Activated CD8-positive, alpha-beta T cell treated with anti-CD3 and anti-CD28 coated beads, Interleukin-2, amount 10 ng/mL, durations not matched to agents 7 days and 5 days (primary cell): ENCODE measurements at places on chromosomes 2 and 18.

DNA sequence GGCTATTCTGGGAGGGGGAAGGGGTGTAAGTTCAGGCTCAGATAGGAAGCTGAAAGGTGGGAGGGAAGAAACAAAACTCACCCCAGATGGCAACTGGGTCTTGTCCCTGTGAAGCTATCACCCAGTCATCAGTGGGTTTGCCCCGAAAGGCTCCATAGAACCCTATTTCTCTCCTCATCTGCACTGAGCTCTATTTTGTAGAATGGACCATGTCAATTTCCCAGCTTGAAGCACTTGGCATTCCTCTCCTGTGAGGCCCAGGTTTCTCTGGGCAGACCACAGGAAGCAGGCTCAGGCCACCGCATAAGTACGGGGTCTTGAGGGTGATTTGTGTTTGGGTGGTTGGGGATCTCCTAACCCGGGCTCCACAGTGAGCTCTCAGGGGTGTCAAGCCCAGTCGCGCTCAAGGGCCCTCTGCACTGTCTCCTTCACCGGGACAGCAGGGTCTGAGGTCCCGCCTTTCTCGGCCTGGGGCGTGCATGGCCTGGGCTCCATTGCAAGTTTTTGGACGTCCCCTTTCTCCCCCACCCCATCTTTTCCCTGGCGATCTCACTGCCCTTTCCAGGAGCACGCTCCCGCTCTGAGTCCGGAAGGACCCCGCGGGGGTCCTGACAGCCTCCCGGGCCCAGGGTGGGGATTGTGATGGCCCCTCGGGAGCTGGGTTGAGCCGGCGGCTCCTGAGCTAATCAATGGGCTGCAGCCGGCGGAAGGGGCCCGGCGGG lies 27.3 kb upstream of the NOTO start:
- DNase-seq = no peak
- peaks cover 19% of the 10 kb centered on the region for H3K4me1 ChIP-seq
- H3K4me3 ChIP-seq = peak overlapping the region; percentile 27

DNA sequence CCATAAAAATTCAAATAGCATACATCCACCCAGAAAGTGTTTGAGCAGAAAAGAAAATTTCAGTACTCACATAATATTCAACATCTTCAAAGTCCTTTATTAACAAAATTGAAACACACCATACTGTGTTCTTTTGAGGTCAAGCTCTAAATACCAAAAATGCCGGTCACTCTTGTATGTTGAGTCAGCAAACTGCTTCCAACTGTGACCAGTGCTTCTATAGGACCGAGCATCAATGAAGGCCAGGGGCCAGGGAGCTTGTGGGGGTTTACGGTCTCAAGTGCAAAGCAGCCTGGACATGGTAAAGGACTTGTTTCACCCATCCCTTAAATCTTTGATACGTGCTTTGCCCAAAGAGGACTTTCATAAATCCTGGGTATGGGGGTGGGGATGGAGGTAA lies 112.7 kb upstream of the REV1 start:
- H3K4me3 ChIP-seq = no peak overlapping the region
- no peak for DNase-seq
- H3K27ac ChIP-seq = no peak overlapping the region
- peaks cover 2% of the 10 kb centered on the region for H3K27me3 ChIP-seq

DNA sequence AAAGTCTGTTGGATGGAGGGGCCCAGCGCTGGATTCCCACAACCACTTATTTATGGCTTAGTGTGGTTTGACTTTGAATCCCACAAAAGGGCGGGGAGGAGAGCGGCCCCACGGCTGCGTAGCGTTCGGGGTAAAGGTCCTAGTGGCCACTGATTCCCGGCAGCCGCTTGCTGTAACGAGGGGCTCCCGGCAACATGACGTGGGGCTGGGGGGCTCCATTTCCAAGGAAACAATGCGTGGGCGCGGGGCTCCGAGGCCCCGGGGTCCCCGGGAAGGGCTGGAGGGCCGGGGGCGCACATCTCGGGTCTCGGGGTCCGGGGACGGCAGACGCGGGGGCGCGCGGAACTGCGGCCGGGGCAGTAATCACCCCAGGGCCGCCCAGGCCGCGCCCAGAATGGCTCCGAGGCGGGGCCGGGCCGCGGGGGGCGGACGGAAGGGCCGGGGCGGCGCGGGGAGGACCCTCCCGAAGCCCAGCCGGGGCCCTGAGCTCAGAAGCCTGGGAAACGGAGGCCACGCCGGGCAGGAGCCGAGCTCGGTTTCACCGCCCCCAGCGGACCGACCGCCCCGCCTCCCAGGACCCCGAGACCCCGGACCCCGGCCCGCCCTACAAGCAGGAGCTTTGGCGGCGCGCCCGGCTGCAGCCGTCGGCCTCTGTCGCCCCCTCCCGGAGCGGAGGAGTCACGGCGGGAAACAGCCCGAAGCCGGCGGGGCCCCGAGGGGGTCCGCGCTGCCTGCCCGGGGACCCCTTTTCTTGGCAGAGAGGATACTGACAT lies 11.9 kb upstream of the MLPH start:
- H3K4me3 ChIP-seq = peak overlapping the region; percentile 78
- peaks cover 14% of the 10 kb centered on the region for H3K4me1 ChIP-seq
- DNase-seq = peak; percentile 78

DNA sequence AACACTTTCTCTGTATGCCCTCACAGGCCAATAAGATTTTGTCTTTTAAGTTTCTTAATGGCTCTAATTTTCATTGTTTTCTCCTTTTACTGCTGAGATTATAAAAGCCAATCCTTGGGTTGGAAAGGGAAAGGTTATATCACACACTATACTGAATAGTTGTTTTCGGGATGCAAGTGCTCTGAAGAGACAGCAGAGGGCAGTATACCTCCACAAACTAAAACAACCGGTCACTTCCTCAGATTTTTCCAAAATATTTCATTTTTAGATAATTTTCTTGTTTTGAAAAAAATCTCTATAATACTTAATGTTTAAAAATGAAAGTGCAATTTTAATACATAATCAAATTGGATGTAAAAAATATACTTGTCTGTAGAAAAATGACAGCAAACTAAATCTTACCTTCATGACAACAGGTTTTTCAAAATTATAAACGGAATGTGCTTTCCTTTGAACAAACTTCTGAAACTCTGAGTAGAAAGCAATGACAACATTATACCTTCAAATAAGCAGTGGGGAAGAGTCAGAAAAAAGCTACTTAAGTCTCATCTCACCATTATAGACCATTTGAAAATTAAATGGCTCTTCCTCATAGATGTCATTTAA lies 82.7 kb downstream of the ORC4 start:
- no peak overlapping the region for H3K4me3 ChIP-seq
- no peaks in the 10 kb centered on the region for H3K27me3 ChIP-seq
- no peak for DNase-seq

- DNase-seq = no peak
- H3K27ac ChIP-seq = no peak overlapping the region
- H3K4me3 ChIP-seq = no peak overlapping the region
- H3K36me3 ChIP-seq = no peaks in the 10 kb centered on the region
- H3K27me3 ChIP-seq = no peaks in the 10 kb centered on the region
These were observed 34.4 kb upstream of the PARD3B start for GRCh38 chr2:204510709-204511420.

GRCh38 chr2:86344404-86344803 lies 7.0 kb upstream of the REEP1 start:
- H3K4me3 ChIP-seq = no peak overlapping the region
- no peaks in the 10 kb centered on the region for H3K4me1 ChIP-seq
- DNase-seq = no peak
- peaks cover 1% of the 10 kb centered on the region for H3K36me3 ChIP-seq

DNA sequence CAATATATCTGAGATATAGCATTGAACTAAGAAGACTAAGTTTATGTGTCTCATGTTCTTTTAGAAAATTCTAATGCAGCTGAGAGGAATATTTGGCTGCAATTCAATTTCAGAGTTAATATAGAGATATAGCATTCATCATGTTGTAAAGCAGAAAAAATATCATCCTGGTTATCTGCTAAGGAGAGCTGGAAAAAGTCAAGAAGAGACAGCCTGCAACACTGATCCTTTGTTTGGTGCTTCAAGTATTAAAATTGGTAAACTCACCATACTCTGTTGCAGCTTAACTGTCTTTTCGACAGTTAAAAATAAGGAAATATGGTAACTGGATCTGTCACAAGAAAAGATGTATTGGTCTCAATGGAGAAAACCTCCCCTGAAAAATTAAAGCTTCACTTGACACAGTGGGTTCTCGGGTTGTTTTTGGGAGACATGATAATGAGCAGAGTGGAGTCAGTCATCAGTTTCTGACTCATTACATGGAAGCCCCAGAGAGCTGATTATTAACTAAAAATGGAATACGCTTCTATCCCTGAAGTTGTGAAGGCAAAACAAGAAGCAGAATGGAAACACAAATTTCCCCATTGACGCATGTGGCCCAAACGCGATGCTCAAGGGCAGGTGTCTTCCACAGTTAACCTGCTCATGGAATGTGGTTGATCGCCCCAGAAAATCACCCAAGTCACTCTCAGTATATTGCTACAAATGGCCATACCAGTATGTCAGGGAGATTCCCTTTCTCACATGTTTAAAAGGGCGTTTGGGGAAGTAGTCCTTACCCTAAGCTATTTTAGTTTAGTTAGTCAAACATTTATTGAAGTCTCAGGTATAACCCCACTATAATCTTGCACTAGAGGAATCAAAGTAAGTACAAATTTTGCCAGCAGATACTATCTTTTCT lies 8.2 kb downstream of the BCL2 start:
- H3K36me3 ChIP-seq = peaks cover 88% of the 10 kb centered on the region
- peak overlapping the region; percentile 25 for H3K4me3 ChIP-seq
- H3K27me3 ChIP-seq = no peaks in the 10 kb centered on the region
- DNase-seq = no peak
- H3K27ac ChIP-seq = no peak overlapping the region

GRCh38 chr2:120344214-120344975 lies 1.5 kb upstream of the INHBB start:
- H3K4me1 ChIP-seq = peaks cover 25% of the 10 kb centered on the region
- DNase-seq = no peak
- no peak overlapping the region for H3K27ac ChIP-seq

GRCh38 chr2:128037649-128038048 lies 9.8 kb upstream of the SAP130 start:
- H3K4me1 ChIP-seq = no peaks in the 10 kb centered on the region
- H3K4me3 ChIP-seq = no peak overlapping the region
- peaks cover 14% of the 10 kb centered on the region for H3K27me3 ChIP-seq
- H3K27ac ChIP-seq = no peak overlapping the region

DNA sequence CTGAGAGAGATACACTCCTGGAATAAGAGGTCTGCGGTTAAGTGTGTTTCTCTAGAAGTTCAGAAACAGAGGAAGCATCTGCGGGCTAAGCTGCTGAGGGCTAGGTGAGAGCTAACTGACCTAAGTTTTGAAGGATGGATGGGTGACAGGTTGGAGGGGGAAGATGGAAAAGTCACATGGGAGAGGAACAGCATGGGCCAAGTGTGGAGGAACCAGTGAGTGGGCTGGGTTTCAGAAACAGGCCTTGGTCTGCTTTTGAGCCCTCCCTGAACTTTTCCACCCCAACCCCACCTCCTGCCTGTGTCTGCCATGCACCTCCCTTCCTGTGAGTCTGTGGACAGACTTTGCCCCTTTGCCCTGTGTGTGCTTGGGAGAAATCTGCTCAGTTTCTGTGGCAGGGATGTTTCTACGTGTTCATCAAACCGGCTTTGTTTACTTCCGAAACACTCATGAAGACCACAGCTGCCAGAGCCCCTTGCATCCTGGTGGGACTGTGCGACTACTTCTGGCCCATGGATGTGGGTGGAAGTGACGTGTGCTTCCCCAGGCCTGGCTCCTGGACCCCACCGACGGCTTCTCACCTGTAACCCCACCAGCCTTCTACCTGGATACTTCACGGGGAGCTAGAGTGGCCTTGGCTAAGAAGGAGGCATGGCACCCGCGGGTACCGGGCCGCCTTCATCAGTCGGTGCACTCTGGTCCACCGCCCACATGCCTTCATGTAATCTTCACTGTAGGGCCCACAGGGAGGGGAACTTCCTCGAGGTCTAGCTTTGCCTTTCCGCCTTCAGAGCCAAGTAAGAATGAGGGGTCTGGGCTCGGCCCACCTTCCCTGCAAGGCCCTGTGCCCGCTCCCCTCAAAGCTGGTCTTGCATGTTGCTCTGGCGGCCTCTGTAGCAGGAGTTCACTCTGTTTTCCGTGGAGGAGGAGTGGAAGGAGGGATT lies 1.4 kb upstream of the HPCAL1 start:
- DNase-seq = no peak
- H3K4me3 ChIP-seq = peak overlapping the region; percentile 64
- no peaks in the 10 kb centered on the region for H3K27me3 ChIP-seq
- H3K4me1 ChIP-seq = peaks cover 68% of the 10 kb centered on the region

DNA sequence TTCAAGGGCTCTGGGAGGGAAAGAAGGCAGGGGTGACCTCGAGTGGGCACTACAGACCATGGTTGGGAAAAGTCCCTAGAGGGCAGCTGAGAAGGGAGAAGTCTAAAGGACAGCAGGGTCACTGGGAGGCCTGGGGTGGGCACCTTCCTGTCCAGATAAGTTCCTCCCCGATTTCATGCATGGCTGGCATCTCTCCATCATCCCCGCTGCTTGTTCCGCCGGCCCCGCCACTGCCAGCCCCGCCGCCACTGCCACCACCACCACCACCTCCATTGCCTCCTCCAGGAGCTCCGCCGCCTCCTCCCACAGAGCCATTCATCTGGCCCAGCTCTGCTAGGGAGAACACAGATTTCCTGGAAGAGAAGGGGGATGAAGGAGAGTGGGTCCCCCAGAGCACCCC lies 53.6 kb downstream of the MTHFD2 start:
- no peak overlapping the region for H3K4me3 ChIP-seq
- H3K36me3 ChIP-seq = no peaks in the 10 kb centered on the region
- H3K27me3 ChIP-seq = no peaks in the 10 kb centered on the region
- H3K4me1 ChIP-seq = peaks cover 2% of the 10 kb centered on the region

- no peak for DNase-seq
- H3K36me3 ChIP-seq = no peaks in the 10 kb centered on the region
- H3K4me1 ChIP-seq = no peaks in the 10 kb centered on the region
These were observed 346.6 kb upstream of the PKDCC start for GRCh38 chr2:41701231-41701630.

- peaks cover 4% of the 10 kb centered on the region for H3K4me1 ChIP-seq
- no peaks in the 10 kb centered on the region for H3K27me3 ChIP-seq
- no peak overlapping the region for H3K27ac ChIP-seq
- DNase-seq = no peak
- H3K36me3 ChIP-seq = peaks cover 50% of the 10 kb centered on the region
- no peak overlapping the region for H3K4me3 ChIP-seq
These were observed 6.3 kb downstream of the TPRKB start for GRCh38 chr2:73730810-73731209.

- no peaks in the 10 kb centered on the region for H3K4me1 ChIP-seq
- no peak for DNase-seq
- peaks cover 18% of the 10 kb centered on the region for H3K27me3 ChIP-seq
- no peak overlapping the region for H3K4me3 ChIP-seq
These were observed 667 bp upstream of the SCYGR4 start for GRCh38 chr2:227616631-227617030.
